ENCODE measurements at places on chromosomes 4 and X.

DNA sequence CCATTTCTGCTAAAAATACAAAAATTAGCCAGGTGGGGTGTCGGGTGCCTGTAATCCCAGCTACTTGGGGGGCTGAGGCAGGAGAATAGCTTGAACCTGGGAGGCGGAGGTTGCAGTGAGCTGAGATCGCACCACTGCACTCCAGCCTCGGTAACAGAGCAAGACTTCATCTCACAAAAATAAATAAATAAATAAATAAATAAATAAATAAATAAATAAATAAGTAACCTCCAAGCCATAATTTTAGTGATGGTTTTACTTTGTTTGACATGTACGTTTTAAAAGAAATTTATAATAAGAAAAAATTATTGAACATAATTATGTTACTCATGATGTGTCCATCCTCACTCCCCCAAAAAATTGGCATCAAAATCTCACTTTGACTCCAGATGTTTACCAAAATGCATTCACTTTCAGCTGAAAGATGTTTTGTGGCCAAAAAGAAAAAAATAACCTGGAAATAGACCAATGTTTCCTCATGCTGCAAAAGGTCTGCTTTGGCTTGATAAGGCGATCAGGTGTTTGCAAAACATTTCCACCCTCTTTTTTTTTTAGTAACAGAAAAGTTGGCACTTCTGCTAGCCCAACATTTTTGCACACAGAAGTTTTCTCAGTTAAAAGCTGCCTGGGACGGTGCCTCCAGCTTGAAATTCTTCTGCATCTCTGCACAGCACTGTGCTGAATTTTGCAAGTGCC lies 42.2 kb upstream of the DHRSX start:
- no peak for DNase-seq

- no peak for DNase-seq
Measured at GRCh38 chr4:6307891-6308290, 38.2 kb downstream of the WFS1 start.

- DNase-seq = no peak
Measured at GRCh38 chr4:83174844-83175414, 60.4 kb upstream of the PLAC8 start.

GRCh38 chr4:129148892-129149291 lies 52.9 kb downstream of the C4orf33 start:
- no peak for DNase-seq

All from midbrain (tissue), 1 donor.